Fibroblast of skin of abdomen (primary cell): ENCODE measurements at places on chromosomes 7 and 10.

DNA sequence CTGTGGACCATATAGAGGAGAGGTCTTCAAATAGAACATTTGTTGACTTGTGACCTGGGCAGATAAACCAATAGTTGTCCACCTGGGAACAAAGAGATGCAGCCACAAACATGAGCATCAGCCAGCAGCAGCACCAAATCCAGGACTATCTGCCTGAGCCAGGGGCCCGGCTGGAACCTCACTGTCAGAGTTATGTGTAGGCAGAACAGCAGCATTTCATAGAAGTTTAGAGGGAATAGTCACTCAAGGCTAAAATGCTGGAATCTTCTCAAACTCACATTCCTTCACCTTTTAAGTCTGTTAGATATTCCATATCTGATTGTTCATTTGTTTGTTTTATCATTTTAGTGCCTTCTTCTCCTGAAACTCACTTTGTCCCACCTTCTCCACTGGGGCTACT, 72.2 kb upstream of the IL6 start:
- no peak for DNase-seq

DNA sequence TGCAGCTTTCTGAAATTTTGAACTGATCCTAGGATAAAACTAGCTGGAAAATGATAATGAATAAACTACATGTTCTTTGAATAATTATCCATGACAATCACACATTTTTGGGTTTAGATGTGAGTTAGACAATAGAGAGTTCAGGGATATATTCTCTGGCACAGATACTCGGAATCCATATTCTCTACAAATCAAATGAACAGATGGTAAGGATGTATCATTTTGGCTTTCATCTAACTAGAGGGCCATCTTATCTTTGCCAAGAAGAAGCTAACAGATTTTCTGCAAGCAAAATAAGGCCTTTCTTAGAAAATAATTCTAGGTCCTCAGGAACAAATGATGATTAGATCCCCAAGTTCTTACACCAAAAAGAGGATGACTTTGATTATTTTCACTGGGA, 355.9 kb upstream of the C7orf33 start:
- no peak for DNase-seq

- no peak for DNase-seq
Measured at GRCh38 chr7:11224535-11224934, 250.9 kb downstream of the PHF14 start.

DNA sequence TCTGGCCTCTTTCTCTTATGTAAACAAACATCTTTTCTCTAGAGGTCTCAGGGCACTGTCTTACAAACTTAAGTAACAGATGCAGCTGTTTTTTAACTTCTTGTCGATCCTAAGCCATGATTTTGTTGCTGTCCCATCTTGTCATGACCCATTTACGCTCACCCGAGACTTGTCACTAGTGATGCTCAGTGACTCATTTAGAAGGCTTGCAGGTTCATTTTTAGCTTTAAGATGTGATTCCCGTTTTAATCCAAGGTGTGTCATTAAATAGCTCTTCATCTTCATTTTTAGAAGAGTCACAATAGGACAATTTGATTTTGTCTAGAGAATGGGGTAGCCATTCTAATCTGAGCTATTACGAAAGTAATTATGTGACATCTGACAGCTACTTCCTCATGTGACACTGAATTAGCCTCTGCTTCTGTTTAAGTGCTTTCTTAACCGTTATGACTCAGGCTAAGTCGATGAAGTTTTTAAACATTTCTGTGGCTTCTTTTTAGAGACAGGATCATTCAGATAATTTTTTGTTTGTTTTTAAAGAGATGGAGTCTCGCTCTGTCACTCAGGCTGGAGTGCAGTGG, 42.7 kb downstream of the SPDYE5 start:
- DNase-seq = peak; percentile 66

- DNase-seq = no peak
Measured at GRCh38 chr10:26739071-26739631, 41.6 kb downstream of the PDSS1 start.

- no peak for DNase-seq
Measured at GRCh38 chr7:154906736-154907355, 96.1 kb downstream of the PAXIP1 start.

DNA sequence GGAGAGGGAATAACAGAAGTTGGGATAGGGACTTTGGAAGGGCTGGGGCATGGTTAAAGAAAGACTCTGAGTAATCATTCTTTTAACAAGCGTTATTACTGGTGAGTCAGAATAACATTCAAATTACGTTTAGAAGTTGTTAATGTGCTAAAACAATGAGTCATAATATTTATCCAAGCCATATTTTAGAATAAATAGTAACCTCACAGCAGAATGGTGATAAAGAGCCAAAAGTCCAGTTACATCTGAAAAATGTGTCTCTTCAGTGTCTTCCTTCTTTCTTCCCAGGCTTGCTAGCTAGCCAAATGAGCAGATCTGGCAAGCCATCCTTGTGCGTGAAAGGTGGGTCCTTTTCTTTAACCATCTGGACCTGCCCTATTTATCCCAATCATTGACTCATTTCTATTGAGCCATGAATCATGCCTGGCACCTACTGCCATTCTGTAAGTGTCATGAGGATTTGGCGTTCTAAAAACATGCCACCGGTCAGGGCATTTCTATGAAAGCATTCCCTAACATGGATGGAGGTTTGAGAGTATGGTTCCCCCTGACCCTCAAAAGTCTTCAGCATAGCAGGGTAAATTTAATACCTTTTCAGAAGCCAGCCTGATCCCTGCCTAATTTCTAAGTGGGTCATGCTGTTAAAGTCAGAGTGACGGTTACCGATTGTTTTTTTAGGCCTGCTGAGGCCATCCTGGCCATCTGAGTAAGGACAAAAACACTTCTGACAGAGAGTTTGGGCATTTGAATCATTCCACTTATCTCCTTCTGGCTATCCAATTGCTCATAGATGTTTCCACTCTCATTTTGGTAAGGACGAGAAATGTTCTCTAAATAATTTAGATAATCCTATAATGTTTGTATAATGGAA, 26.9 kb downstream of the MYPN start:
- peak; percentile 81 for DNase-seq

DNA sequence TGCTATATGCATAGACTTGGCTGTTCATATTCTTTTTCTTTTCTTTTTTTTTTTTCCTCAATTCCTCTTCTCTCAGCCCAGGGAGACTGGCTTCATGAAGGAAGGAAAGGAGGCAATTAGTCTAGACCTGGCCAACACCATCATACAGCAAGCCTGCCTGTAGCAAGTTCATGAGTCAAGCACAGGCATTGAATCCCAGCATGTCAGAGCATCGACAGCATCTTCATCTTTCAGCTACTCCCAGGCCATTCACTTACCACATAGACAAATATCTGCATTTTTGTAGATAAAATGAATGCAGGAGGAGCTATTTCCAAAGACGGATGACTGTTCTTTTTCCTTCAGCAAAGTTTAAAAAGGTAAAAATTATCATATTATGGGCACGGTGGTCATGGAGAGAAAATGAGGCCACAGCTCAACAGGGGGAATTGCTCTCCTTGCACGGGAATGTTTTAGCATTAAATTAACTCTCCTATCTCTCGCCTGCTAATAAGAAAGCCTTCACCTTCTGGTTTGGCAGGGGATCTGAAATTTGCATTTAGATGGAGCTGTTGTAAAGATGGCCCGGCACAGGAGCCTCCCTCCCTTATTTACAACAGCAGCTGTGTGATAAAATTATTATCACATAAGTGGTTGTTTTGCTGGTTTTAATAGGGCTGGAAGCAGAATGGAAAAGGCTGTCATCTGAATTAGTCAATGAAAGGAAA, 626.5 kb upstream of the AUTS2 start:
- DNase-seq = peak; percentile 35

GRCh38 chr7:112452102-112452888, 2.0 kb downstream of the IFRD1 start:
- peak; percentile 29 for DNase-seq

DNA sequence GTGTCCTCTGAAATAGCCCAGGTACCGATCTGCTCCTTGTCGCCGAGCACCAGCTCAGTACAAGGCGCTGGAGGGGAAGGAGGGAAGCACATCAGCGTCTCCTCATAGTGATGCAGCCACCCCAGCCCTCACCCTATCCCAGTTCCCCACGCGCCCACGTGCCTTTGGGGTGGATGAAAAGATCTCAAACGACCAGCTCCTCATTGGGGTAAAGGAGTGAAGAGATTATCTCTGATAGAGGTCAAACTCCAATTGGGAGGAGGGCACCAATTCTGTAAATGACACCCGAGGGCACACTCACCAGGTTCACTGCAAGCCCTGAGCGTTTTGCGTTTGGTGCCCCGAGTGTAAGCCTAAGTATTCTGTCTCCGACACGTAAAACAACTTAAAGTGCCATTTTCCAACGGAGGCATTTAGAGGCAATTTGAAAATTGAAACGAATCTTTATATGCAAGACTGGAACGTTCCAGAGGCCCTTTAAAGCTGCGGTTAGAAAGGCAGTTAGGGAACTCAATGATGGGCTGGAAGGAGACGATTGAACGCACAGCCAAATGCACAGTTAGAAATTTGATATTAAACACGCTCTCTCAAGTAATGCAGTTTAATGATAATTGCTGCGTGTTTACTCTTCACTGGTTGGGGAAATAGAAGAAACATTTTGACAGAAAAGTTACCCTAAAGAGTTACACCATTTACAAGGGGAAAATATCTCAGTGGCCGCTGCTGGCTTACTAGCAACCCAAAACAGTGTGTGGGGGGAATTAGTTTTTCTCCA, 8.9 kb upstream of the EMX2 start:
- peak; percentile 33 for DNase-seq

GRCh38 chr7:5631152-5631551, 150.3 kb downstream of the RNF216 start:
- DNase-seq = no peak

- DNase-seq = peak; percentile 68
Measured at GRCh38 chr7:46544396-46545008, 623.4 kb upstream of the IGFBP3 start.

- no peak for DNase-seq
Measured at GRCh38 chr10:80277016-80277415, 12.4 kb downstream of the MAT1A start.

GRCh38 chr10:8453587-8453986, 399.1 kb downstream of the GATA3 start:
- no peak for DNase-seq

- DNase-seq = no peak
Measured at GRCh38 chr10:88233870-88234269, 349.2 kb downstream of the RNLS start.

DNA sequence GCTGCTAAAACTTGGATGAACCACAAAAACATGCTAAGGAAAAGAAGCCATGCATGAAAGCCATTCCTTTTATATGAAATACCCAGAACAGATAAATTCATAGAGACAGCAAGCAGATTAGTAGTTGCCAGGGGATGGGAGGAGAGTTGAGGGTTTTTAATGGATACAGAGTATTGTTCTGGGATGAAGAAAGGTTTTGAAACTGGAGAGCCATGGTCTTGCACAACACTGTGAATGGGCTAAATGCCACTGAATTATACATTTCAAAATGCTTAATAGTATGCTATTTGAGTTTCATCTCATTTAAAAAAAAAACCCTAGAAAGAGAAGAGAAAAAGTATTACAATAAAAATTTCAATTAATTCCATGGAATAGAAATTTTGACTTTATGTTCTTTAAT, 154.3 kb downstream of the GNAT3 start:
- peak; percentile 43 for DNase-seq

- peak; percentile 26 for DNase-seq
Measured at GRCh38 chr7:72032934-72033333, 379.2 kb downstream of the CALN1 start.

DNA sequence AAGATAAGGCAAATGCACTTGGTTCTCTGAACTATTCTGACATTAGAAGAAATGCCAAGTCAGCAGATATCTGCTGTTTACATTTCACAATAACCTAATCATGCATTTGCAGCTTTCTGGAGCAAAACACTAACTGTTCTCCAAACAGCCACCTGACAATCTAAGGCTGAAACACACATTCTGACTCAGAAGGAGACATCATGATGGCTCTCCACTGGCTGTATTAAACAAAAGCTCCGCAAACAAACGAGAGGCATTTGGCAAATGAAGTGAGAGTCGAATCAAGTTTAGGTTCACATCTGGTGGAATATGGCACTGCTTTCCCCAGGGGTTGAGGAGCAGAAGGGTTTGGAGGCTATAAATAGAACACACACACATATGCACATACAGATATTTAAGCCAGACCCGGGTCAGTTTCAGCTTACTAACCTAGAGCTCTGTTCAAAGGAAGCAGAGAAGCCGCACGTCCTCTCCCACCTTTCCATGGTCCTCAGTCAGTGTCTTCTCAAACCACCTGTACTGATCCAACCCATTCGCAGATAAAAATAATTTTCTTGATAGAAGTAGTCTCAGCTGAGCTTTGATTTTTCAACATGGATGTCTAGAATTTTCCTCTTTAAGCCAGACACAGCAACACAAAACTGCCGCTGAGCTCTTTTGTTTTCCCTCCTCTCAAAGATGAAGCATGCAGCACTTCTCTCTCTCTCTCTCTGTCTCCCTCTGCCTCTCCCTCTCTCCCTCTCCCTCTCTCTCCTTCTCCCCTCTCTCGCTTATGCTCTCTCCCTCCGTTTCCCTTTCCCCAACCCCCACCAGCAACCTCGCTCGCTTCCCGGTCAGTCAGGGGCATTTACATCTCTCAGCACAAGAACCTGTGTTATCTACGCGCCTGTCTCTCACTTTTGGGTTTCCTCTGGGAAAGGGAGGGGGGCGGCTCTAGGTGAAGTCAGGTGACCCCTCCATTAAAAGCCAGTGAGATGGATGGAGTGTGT, 682.8 kb downstream of the MAGI2 start:
- DNase-seq = peak; percentile 10

- no peak for DNase-seq
Measured at GRCh38 chr10:102068216-102068615, 3.1 kb downstream of the HPS6 start.

GRCh38 chr10:96830511-96831199, 1.4 kb upstream of the LCOR start:
- DNase-seq = peak; percentile 62

DNA sequence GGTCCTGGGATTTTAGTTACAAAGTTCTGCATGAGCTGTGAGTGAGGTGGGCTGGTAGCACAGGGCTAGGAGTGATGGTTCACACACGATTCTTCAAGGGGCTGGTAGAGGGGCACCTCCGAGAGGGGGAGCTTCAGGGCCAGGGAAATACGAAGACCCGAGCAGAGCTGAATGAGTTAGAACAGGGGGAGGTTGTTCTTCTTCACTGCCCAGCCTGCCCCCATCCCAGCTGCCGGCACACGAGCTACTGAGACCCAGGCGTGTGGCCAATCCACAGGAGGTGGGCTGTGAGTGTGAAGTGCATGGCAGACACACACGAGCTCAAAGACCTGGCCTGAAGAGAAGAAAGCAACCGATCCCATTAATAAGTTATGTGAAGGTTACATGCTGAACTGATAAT, 256.2 kb upstream of the ZNF32 start:
- peak; percentile 28 for DNase-seq
